DMS 273 treated with DMSO at 0.1 percent for 48 hours (cell line): ENCODE measurements at places on chromosomes 13 and 19.
A peak's percentile ranks its signal among the peaks of the same experiment; 100 is the strongest.

- DNase-seq: no peak
Measured at GRCh38 chr13:30904043-30904442, 2.0 kb upstream of the MEDAG start.

DNA sequence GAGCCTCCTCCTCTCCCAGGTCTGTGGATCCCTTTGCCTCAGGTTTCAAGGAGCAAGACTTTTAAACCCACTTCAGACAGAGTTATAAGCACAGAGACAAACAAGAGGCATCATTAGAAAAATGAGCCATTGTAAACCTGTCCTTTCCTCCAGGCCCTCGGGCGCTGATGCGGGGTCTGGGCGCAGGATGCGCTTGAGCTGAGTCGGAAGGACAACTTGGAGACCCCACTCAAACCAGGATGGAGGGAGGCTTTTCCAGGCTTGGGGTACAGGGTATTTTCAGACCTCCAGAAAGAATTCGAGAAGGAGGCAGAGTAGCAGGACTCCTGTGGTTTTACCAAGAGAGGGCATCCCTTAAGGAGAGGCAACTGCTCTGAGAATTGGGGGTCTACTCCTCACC is 155.6 kb downstream of the NUFIP1 start:
- DNase-seq: no peak

- DNase-seq: no peak
Measured at GRCh38 chr19:17185590-17185989, 29.6 kb upstream of the USE1 start.

DNA sequence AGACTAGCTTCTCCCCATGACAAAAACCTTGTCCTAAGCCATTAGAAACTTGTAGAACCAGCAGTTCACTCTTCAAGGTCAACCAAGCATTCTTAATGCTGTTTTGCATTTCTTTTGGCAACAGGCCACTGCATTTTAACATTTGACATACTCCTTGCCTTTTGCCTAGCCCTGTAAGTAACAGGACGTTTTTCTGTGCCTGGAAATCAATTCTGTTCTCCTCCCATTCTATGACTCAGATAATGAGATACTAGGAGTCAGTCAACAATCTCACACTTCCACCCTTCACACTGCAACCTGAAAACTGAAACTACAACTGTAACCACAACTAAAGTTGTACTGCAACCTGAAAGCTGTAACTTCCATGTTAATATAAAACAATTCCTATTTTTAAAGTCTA is 268.7 kb downstream of the MZT1 start:
- DNase-seq: peak; percentile 35
